ENCODE measurements at places on chromosomes 4 and X.

DNA sequence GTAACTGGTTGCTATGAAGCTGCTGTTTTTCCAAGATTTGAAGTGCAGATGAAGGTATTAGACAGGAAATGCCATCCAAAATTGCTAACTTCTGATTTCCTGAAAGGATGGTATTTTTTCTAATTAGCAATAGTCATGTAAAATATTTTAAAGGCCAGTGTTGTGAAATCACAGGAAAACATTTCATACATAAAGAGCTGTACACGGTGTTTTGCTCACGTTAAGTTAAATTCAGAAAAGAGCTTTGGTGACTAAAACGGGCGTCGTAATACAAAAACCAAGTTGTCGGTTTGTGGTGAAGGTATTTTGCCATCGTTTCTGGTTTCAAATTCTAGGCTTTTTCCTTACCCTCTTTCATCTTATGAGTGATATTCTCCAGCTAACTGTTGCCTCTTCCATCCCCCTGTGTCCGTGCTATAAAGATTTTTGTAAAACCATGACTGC is 39.8 kb downstream of the AFF1 start:
- no peak for DNase-seq

DNA sequence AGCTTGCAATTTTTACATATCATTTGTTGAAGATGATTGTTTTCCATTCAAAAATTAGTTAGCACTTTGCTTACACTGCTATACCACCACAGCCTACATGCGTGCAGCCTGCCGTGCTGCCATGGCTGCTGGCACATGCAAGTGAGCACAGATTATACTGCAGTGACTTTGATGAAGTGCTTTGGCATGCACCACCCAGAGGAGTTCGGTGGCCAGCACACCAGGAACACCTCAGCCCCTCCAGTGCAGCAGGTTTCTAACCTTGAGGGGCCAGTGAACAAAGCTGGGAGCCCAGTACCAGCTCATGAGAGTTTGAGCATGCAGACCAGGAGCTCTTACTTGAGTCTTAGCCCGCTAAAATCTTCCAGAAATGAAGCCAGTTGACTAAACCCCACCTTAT is 431.5 kb downstream of the DACH2 start:
- no peak for DNase-seq

DNA sequence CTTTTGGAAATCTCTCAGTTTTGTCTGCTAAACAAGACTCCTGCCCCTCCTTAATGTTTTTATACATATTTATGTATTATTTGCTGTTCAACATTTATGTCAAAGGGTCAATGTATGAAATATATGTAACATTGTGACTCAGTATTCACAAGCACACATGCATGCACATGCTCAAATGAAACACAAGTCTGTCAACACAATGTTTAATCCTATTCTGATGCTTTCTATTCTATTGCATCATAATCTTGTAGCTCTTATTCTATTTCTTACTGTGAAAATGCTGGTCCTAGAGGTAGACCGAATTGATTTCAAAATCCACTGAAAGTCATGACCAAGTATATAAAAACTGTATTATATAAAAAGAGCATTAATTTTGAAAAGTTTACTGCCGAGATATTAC is 1463.3 kb downstream of the C4orf33 start:
- no peak for DNase-seq

GRCh38 chr4:173878701-173879100 is 348.7 kb upstream of the HAND2 start:
- DNase-seq, result no peak

DNA sequence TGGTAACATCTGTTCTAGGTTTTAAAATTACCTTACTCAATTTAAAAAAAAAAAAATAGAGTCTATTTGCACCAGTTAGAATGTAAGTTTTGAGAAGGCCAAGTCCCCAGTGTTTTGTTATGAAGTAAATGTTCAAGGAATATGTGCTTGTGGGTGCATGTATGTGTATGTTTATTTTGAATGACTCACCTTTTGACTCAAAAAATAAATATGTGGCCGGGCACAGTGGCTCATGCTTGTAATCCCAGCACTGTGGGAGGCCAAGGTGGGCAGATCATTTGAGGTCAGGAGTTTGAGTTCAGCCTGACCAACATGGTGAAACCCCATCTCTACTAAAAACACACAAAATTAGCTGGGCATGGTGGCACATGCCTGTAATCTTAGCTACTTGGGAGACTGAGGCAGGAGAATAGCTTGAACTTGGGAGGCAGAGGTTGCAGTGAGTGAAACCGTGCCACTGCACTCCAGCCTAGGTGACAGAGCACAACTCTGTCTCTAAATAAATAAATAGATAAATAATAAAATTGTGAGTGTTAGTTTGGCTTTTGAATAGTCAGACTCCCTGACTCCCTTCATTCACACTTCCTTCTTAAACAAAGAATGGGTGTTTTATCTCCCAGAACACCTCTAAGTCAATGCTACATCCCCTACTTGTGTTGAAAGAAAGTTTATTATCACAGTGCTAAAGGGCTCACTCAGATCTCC is 511.3 kb upstream of the PCDH7 start:
- DNase-seq, result no peak

GRCh38 chr4:82899374-82900065 is 1.0 kb upstream of the THAP9 start:
- DNase-seq, result no peak

- peak; percentile 78 for DNase-seq
Measured at GRCh38 chrX:54950730-54951375, 30.2 kb downstream of the TRO start.

DNA sequence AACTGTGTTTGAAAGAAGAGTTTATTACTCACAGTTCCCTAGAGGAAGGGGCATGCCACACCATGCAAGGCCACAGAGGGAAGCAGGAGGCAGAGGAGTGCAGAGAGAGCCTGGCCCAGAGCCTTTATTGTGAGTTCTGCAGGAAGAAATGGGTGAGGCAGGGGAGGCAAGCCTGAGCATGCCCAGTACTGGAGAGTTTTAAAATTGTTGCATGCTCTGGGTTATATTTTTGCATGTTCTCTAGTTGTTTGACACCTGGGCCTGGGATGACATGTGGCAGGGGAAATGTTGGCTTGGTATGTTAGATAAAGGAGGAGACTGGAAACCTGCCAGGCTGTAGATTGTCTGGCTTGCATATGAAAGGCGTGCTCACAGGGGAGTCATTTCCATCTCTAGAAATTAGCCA is 19.7 kb upstream of the CRMP1 start:
- peak; percentile 10 for DNase-seq

DNA sequence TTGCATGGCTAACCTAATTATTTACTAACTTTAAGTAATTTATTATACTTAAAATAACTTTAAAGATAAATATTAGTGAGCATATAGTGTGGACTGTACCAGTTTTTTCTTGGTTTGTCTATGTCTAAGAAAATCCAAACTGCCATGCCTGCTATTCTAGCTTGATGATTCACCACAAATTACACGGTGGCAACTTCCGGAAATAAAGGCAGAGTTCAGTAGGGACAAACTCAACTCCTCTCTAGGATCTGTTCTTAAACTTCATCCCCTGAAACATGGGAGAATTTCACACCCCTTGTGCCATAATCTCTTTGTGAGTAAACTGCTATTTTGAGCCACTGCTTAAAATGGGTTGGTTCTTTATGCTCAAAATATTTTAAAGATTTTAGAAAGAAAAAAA is 213.6 kb upstream of the NRK start:
- DNase-seq, result no peak

DNA sequence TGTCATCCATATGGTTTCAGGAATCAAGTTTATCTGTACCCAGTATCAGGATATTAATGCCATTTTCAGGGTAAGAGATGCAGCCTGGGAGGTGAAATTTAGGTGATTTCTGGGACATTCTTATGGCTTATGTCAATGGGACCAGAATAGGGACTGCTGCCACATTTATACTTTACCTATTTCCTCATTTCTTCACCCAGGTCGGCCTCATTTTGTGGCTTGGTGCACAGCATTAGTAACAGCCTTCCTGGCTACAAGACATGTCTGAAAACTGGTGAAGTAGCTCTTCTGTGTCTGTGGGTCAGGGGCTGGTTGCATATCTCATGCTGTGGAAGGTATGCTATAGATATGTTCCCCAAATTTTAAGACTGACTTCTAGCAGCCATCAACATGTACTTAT is 284.8 kb downstream of the AFF2 start:
- no peak for DNase-seq

GRCh38 chr4:55554453-55555030 is 7.8 kb upstream of the CLOCK start:
- no peak for DNase-seq

DNA sequence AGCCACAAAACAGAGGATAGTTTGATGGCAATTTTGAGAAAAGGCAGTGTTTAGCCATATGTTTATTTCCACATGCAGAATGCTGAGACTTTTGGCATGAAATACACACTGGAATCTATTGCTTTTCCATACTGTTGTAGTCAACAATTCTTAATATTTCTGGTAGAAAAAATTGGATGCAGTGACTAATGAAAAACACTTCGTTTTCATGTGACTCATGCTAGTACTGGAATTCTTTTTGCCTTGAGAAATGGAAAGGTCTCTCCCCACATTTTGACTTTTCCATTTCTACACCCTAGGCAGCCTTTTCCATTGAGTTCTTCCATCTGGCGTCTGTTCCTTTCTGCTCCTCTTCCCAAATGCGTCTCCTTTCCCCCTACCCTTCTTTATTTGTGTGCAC is 425.2 kb upstream of the FTHL17 start:
- no peak for DNase-seq

Measured in SHP77 (cell line).